Spinal cord (tissue), 10 donors: ENCODE measurements at places on chromosomes 1 and 21. TPM values are rescaled to one million over a fixed set of nuclear protein-coding genes. Genes with fewer than 3 reads are reported as not detected.

The AK5 gene
- 14.7 TPM for total RNA-seq

The BRINP3 gene
- 24.4 TPM for total RNA-seq

The PLEKHA6 gene
- total RNA-seq, result 22.1 TPM

The TNFAIP8L2 gene
- total RNA-seq, result 5.5 TPM

The MROH7 gene
- 3.6 TPM for total RNA-seq

The PGLYRP3 gene
- not detected for total RNA-seq

The TRIM58 gene
- 4.7 TPM for total RNA-seq
